NCI-H2171 (cell line): ENCODE measurements at places on chromosomes 13 and 19.

DNA sequence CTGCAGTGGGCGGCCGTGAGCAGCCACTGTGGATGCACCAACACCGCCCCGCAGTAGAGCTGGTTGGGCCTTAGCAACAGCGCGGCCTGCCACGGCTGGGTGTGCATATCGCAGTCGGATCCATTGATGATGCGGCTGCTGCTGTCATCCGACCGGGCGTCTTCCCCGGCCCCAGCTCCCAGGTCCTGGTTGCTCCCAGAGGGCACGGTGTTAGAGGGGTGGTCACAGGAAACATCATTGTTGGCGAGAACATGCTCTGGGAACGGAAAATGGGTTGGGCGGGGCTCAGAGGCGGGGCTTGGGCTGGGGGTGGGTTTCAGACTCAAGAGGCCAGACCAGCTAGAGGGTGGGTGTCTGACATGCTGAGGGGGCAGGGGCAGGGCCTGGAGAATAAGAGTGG is 3.0 kb downstream of the KLK5 start:
- DNase-seq = no peak

DNA sequence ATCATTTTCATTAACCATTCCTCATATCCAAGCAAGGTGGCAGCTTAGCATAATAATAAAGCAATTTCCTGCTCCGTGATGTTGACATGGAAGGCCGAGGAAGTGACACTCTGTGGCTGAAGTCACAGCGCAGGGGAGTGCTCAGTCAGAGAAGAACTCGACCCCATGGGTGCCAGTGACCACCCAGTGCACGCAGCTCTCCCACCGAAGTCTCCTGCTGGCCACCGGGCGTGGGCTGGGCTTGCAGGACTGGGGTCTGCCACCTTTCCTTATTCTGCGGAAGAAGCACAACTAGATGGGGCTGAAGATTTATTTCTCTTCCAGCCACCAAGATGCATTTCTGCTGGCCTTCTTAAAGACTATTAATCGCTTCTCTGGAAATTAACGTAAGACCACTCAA is 132.1 kb upstream of the SPACA7 start:
- no peak for DNase-seq

GRCh38 chr19:10412257-10412977 is 7.9 kb upstream of the PDE4A start:
- DNase-seq = no peak

- no peak for DNase-seq
These were observed at the start of gene ZNF536 for GRCh38 chr19:30371960-30372824. TSS of gene ZNF536 (plus strand) at chr19:30372384. CDS start at chr19:30443563, 71,179 bp downstream.

GRCh38 chr13:63516124-63516523 is 2100.5 kb upstream of the PCDH20 start:
- DNase-seq = no peak

DNA sequence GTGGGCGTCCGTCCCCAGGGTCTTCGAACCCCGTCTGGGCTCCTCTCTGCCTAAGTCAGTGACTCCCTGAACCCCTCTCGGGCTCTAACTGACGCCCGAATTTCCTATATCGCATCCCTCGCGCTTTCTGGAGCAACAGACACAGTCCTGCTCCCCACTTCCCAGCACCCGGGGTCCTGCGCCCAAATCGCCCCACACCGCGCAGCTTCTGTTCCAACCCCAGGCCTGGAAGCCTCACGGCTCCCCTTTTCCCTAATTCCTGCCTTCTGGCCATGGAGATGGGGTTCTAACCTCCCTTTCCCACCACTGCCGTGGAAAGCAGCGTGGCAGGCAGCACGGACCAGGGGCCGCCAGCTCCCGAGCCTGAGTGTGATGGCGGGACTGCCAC is 1.6 kb upstream of the GRTP1 start:
- no peak for DNase-seq

GRCh38 chr13:87089391-87089790 is 581.8 kb upstream of the SLITRK5 start:
- DNase-seq = no peak

DNA sequence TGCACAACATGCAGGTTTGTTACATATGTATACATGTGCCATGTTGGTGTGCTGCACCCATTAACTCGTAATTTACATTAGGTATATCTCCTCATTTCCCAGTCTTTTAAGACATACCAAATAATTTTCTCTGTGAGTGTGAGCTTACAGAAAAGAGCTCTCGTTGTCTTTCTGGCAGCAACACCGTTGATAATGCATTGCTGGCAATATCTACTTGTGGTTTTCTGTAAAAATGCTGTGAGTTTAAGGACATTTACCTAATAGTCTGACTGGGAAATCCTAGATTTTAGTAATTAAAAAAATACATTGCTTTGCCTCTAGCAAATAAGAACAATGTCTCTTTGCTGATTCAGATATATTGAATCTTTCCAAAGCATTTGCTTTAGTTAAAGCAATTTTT is 8.4 kb downstream of the IGFL3 start:
- no peak for DNase-seq

GRCh38 chr13:49711218-49711863 is 20.1 kb upstream of the EBPL start:
- no peak for DNase-seq
